ENCODE measurements at places on chromosomes 12 and 14. TPM values are rescaled to one million over a fixed set of nuclear protein-coding genes. Genes with fewer than 3 reads are reported as not detected.

Gene TM9SF1
- 20.5 TPM for polyA plus RNA-seq

GRCh38 chr12:101875162-101875561, 2.2 kb upstream of the DRAM1 start:
- no peaks in the 10 kb centered on the region for H3K36me3 ChIP-seq
- peaks cover 2% of the 10 kb centered on the region for H3K4me1 ChIP-seq
- no peak overlapping the region for H3K27ac ChIP-seq
- H3K4me3 ChIP-seq: no peak overlapping the region

DNA sequence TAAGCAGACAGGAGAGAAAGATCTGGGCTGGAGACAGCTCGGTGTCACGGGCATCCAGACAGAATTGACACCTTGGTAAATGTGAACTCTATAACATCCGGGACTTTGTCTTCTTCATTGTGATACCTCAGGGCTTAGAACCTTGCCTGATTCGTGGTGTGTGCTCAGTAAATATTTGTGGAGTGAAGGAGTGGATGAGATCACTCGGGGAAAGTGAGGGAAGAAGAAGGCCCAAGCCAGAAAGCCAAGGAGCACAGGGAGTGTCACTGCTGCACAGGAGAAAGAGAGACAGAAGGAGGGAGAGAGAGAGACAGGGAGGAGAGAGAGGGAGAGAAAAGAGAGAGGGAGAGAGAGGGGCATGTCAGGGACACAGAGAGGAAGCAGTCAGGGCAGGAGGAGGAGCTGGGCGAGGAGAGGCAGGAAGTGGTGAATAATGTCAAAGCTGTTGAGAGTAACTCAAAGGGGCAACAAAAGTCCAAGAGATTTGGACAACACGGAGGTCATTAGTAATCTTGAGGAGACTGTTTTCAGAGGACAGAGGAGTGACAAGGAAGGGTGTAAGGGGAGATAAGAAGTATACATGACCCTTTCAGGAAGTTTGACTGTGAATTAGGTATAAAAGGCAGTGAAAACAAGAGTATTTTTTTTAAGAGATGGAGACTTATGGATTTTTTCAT, 141.6 kb upstream of the MAX start:
- no peak overlapping the region for H3K4me3 ChIP-seq
- no peaks in the 10 kb centered on the region for H3K4me1 ChIP-seq
- no peak for DNase-seq
- no peaks in the 10 kb centered on the region for H3K27me3 ChIP-seq

Gene CLEC7A
- polyA plus RNA-seq: 1.0 TPM

GRCh38 chr12:86254399-86255107, 1.6 kb downstream of the MGAT4C start:
- no peak overlapping the region for H3K4me3 ChIP-seq
- no peaks in the 10 kb centered on the region for H3K4me1 ChIP-seq
- no peaks in the 10 kb centered on the region for H3K27me3 ChIP-seq
- H3K27ac ChIP-seq: no peak overlapping the region

DNA sequence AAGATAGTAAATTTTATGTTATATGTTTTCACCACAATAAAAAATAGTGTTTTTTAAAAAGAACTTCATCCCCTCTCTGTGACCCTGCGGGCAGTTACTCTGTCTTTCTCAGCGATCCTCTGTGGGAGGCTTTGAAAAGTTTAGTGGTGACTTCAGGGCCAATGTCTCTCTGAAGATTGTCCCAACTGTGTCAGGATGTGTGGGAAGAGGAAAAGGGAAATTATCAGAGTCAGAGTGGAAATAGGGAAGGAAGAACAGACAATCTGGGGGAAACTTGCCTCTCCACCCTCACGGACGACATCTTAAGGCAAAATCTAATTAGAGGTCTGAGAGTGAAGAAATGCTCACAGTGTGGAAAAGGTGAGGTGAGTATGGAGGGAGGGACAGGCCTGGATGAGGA, 3.5 kb upstream of the OR10P1 start:
- no peaks in the 10 kb centered on the region for H3K27me3 ChIP-seq
- no peak overlapping the region for H3K4me3 ChIP-seq
- no peaks in the 10 kb centered on the region for H3K36me3 ChIP-seq
- no peak for DNase-seq

Gene CD163
- 8.5 TPM for polyA plus RNA-seq

DNA sequence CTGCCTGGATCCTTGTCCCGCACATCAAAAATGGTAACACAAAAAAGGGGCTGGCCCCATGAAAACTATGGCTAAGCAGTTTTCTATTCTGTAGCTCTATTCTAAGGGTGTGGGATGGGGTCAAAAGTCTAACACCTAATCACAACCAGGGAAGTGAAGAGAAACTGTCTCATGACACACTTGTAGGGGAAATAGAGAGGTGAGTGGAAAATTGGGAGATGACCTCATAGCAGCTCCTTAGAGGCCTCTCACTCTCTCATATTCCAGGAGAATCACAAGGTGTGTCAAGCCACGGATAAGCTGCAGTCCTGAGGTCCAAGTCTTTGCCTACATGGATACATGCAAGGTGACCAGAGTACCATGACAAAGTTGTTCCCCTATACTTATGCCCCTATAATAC, 10.7 kb downstream of the KLHL28 start:
- no peak overlapping the region for H3K4me3 ChIP-seq
- H3K27ac ChIP-seq: no peak overlapping the region
- no peaks in the 10 kb centered on the region for H3K4me1 ChIP-seq
- no peaks in the 10 kb centered on the region for H3K27me3 ChIP-seq
- no peak for DNase-seq

Gene WIF1
- polyA plus RNA-seq: not detected

DNA sequence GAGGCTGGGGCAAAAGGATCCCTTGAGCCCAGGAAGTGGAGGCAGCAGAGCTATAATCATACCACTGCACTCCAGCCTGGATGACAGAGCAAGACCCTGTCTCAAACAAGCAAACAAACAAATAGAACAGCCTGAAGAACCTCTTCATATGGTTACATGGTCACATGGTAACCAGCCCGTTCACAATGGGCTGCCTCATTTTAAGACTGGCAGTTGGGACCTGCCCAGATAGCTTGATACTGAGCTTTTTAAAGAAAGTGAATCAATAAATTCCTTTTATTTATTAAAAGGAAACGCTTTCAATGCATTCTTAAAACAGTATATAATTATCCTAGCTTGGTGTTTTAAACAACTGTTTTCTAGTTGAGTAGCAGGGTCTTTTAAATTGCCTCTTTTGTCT, 10.5 kb downstream of the MLXIP start:
- H3K4me3 ChIP-seq: no peak overlapping the region
- no peaks in the 10 kb centered on the region for H3K36me3 ChIP-seq
- H3K27me3 ChIP-seq: no peaks in the 10 kb centered on the region
- H3K27ac ChIP-seq: no peak overlapping the region

DNA sequence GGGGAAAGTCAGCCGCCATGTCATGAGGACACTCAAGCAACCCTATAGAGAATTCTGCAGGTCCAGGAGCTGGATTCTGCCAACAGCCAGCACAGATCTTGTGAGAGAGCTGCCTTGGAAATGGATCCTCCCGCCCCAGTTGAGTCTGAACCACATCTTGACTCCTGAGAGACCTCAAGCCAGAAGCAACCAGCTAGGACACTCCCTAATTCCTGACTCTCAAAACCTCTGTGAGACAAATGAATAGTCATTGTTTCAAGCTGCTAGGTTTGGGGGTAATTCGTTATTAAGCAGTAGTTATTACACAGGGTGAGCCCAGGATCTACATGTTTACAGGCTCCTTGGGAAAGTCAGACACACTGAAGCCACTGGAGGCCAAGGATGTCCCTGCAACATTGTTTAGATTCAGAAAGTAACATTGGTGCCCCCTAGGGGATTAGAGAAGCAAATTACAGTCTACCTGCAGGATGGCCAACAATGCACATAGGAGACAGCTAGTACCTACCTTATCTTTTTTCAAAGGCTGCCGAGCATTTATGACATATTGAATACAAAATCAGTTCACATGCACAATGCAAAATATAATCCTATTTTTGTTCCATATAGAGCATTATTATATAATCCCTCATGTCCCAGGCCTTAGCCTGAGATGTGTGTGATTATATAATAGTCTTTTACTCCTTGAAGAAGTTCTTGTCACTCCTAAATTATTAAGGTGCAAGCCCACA, 57.9 kb upstream of the FICD start:
- H3K4me1 ChIP-seq: no peaks in the 10 kb centered on the region
- no peaks in the 10 kb centered on the region for H3K36me3 ChIP-seq
- no peak overlapping the region for H3K27ac ChIP-seq
- DNase-seq: no peak
- H3K4me3 ChIP-seq: no peak overlapping the region

Gene IFI27
- 78.9 TPM for polyA plus RNA-seq

DNA sequence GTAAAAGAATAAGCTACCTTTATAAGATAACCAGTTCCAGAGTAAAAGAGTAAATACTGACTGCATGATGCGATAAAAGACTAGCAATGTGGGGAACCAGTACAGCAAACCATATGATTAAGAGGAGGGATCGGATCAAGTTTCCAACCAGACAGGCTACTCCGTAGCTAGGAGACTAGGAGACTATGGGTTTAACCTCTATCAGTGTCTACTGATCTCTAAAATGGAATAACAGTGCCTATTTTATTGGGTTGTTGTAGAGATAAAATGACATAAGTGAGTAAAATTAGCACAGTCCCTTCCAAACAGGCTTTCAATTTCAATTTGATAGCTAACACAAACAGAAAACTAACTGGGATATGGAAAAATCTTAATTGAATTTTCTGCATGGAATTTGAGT, 76.0 kb downstream of the PAWR start:
- DNase-seq: no peak
- no peaks in the 10 kb centered on the region for H3K36me3 ChIP-seq
- no peaks in the 10 kb centered on the region for H3K27me3 ChIP-seq
- H3K4me1 ChIP-seq: peaks cover 3% of the 10 kb centered on the region
- no peak overlapping the region for H3K4me3 ChIP-seq
- H3K27ac ChIP-seq: no peak overlapping the region

- no peaks in the 10 kb centered on the region for H3K27me3 ChIP-seq
- no peak overlapping the region for H3K4me3 ChIP-seq
- H3K36me3 ChIP-seq: no peaks in the 10 kb centered on the region
Measured at GRCh38 chr12:88781909-88782308, 201.6 kb upstream of the KITLG start.

Gene TMEM229B
- 1.9 TPM for polyA plus RNA-seq

Gene COCH
- polyA plus RNA-seq: 8.5 TPM

- H3K27ac ChIP-seq: no peak overlapping the region
- no peaks in the 10 kb centered on the region for H3K4me1 ChIP-seq
- no peaks in the 10 kb centered on the region for H3K36me3 ChIP-seq
- no peaks in the 10 kb centered on the region for H3K27me3 ChIP-seq
- peak; percentile 20 for DNase-seq
Measured at GRCh38 chr14:105493921-105494605, 3.0 kb downstream of the TEDC1 start.

DNA sequence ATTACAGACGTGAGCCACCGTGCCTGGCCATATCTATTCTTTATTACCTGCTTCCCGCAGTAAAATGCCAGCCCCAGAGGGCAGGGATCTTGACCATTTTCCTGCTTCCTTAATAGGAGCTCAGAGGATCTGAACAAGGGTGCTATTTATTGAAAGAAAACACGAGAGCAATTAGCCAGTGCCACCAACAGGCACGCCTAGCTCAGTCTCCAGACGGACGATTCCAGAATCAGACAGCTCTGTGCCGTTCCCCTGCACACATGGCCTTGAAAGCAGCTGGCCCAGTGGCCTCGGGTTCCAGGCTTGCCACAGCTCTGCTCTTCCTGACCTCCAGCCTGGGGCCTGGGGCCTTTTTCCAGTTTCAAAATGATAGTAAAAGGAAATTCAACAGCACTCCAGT, 135.2 kb upstream of the RFLNA start:
- H3K4me1 ChIP-seq: no peaks in the 10 kb centered on the region
- H3K4me3 ChIP-seq: no peak overlapping the region
- no peak overlapping the region for H3K27ac ChIP-seq
- no peaks in the 10 kb centered on the region for H3K27me3 ChIP-seq
- H3K36me3 ChIP-seq: no peaks in the 10 kb centered on the region

DNA sequence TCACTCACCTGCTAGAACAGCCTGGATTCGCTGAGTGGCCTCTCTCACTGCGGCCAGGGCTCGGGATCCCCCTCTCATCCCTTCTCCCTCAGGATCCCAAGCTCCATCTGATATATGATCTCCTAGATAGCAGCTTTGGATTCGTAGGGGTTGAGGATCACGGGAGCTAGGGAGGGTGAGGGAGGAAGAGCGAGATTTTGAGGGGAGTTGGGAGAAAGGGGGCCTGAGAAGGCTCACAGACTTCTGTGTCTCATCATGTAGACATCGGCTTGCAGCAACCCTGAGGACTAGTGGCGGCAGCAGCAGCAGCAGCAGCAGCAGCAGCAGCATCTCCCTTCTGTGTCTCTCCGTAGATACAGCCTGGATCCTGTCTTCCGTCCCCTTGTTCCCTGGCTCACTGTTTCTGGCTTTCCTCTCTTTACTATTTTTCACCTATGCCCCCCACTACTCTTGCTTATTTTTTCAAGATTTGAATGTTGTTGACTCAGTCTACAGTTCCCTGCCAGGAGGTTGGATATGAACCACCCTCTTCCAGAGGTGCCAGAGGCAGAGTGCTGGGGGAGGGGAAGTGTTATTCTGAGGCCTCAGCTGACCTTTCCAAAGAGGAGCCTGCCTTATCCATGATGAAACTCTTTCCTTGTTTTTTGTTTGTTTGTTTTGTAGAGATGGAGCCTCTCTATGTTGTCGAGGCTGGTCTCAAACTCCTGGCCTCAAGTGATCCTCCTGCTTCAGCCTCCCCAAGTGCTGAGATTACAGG, at the start of gene CIROP:
CIROP (minus strand) TSS at position 399 of the 757 bp plus-strand sequence; CDS start at position 330, 69 bp downstream.
- H3K27me3 ChIP-seq: no peaks in the 10 kb centered on the region
- no peak within 1 kb of the TSS for H3K4me3 ChIP-seq
- H3K36me3 ChIP-seq: no peaks in the 10 kb centered on the region
- DNase-seq: no peak
- no peaks in the 10 kb centered on the region for H3K4me1 ChIP-seq
- no peak within 1 kb of the TSS for H3K27ac ChIP-seq

Gene COX6A1
- polyA plus RNA-seq: 296 TPM

GRCh38 chr12:65695113-65695865, 129.0 kb upstream of the HMGA2 start:
- DNase-seq: peak; percentile 52
- H3K4me3 ChIP-seq: no peak overlapping the region

GRCh38 chr14:103198131-103199105, 75.2 kb downstream of the TNFAIP2 start:
- H3K27ac ChIP-seq: peak overlapping the region; percentile 47
- no peaks in the 10 kb centered on the region for H3K36me3 ChIP-seq
- H3K4me3 ChIP-seq: no peak overlapping the region
- no peak for DNase-seq

GRCh38 chr14:101780887-101781239, 19.4 kb downstream of the PPP2R5C start:
- no peaks in the 10 kb centered on the region for H3K27me3 ChIP-seq
- H3K4me3 ChIP-seq: peak overlapping the region; percentile 54
- no peak for DNase-seq
- H3K36me3 ChIP-seq: no peaks in the 10 kb centered on the region
- H3K27ac ChIP-seq: no peak overlapping the region
- peaks cover 5% of the 10 kb centered on the region for H3K4me1 ChIP-seq

Gene STAC3
- 3.0 TPM for polyA plus RNA-seq

- no peaks in the 10 kb centered on the region for H3K27me3 ChIP-seq
- peak; percentile 80 for DNase-seq
Measured at GRCh38 chr12:38906482-38907200, 1.2 kb upstream of the CPNE8 start.

- H3K36me3 ChIP-seq: no peaks in the 10 kb centered on the region
- H3K27me3 ChIP-seq: no peaks in the 10 kb centered on the region
- H3K4me1 ChIP-seq: peaks cover 11% of the 10 kb centered on the region
- H3K4me3 ChIP-seq: no peak overlapping the region
Measured at GRCh38 chr14:90632871-90633270, 183.4 kb downstream of the TTC7B start.

- no peaks in the 10 kb centered on the region for H3K4me1 ChIP-seq
- no peak overlapping the region for H3K4me3 ChIP-seq
- no peak overlapping the region for H3K27ac ChIP-seq
- no peaks in the 10 kb centered on the region for H3K27me3 ChIP-seq
Measured at GRCh38 chr12:29703528-29703927, 80.2 kb downstream of the TMTC1 start.

Measured in pancreas (tissue), 10 donors.